ENCODE measurements at places on chromosomes 7 and 10. TPM values are rescaled to one million over a fixed set of nuclear protein-coding genes. Genes with fewer than 3 reads are reported as not detected.

- no peak overlapping the region for H3K4me3 ChIP-seq
- H3K27me3 ChIP-seq: no peaks in the 10 kb centered on the region
- peak; percentile 5 for DNase-seq
- no peaks in the 10 kb centered on the region for H3K4me1 ChIP-seq
- no peak overlapping the region for H3K27ac ChIP-seq
Observed at GRCh38 chr7:10646194-10646593, 327.5 kb upstream of the PHF14 start.

- no peaks in the 10 kb centered on the region for H3K27me3 ChIP-seq
- no peaks in the 10 kb centered on the region for H3K36me3 ChIP-seq
- H3K27ac ChIP-seq: no peak overlapping the region
Observed at GRCh38 chr10:114869520-114869892, 47.9 kb downstream of the FHIP2A start.

Gene MYL10
- total RNA-seq: 14.8 TPM

DNA sequence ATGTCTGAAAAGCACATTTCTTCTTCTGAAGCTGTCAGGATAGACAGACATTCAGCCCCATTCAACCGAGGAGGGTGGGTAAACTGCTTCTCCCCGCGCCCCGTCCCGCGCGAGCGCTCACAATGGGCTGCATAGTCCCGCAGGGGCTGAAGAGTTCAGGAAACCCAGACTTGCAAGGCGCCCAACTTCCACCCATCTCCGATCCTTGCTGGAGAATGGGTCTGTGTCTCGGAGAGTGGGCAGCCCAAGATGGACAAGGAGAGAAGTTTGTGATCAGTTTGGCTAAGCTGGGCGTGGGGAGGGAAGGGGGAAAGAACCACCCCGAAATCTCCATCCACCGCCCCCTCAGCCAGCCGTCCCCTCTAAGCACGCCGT, 686 bp downstream of the AASS start:
- H3K4me3 ChIP-seq: peak overlapping the region; percentile 79
- peaks cover 2% of the 10 kb centered on the region for H3K27me3 ChIP-seq
- peak overlapping the region; percentile 98 for H3K27ac ChIP-seq
- no peaks in the 10 kb centered on the region for H3K36me3 ChIP-seq
- H3K4me1 ChIP-seq: peaks cover 3% of the 10 kb centered on the region

GRCh38 chr10:34523017-34523767, 291.9 kb downstream of the PARD3 start:
- peaks cover 7% of the 10 kb centered on the region for H3K4me1 ChIP-seq
- H3K27me3 ChIP-seq: no peaks in the 10 kb centered on the region
- H3K4me3 ChIP-seq: no peak overlapping the region
- DNase-seq: no peak

- DNase-seq: no peak
- H3K4me3 ChIP-seq: no peak overlapping the region
- peaks cover 3% of the 10 kb centered on the region for H3K27me3 ChIP-seq
- H3K27ac ChIP-seq: no peak overlapping the region
- no peaks in the 10 kb centered on the region for H3K36me3 ChIP-seq
Observed at GRCh38 chr7:25809441-25809840, 342.6 kb upstream of the NFE2L3 start.

DNA sequence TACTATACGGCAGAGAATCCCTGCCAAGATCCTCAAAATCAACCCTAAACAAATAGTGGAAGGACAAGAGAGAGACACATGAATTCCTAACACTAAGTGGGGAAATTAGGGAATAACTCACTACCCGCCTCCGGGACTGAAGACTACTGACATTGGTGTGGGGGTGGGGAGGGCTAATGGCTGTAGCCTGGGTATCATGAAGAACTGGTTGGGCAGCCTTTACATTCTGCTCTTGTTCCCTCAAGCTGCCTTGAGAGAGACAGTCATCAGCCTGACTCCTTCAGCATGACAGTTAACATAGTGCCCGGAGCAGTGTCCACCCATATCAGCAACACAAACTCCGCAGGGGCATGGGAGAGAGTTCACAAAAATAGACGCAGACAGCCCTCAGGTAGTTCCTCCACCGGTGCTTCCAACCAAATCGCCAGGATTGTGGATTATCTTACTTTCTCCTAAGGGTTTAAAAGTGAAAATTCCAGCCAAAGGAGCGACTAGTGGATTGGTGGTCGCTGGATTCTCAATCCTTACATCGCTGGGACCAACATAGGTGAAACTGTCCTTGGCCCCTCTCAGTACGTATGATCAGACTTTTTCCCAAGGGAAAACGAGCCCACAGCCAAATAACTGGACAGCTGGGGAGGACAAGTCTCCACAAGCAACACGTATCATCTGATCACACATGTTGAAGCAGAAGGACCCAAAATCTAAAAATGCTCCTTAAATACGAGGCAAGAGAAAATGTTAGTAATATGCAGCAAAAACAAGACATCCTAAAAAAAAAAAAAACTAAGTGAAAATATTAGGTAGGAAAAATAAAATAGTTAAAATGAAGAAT, 22.6 kb downstream of the TMEM254 start:
- H3K27me3 ChIP-seq: no peaks in the 10 kb centered on the region
- no peak for DNase-seq
- H3K4me1 ChIP-seq: peaks cover 18% of the 10 kb centered on the region
- H3K4me3 ChIP-seq: no peak overlapping the region

DNA sequence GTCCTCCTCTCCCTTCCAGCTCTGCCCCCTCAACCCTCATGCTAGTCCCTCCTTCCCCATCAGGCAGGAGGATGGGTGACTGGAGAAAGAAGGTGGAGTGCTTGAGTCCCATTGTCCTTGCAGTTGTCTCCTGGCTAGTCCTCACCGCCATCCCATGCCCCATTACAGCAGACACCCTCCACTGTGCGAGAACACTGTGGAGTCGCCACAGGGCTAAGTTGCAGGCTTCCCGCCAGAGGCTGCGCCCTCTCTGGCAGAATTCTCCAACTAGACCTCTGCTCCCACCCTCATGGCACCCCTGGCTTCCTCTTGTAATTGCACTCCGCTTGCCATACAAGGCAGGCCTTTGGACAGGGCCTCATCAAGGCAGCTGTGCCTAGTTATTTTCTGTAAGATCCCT, 3.1 kb downstream of the GIMAP2 start:
- DNase-seq: no peak
- H3K36me3 ChIP-seq: no peaks in the 10 kb centered on the region
- H3K27ac ChIP-seq: no peak overlapping the region
- no peaks in the 10 kb centered on the region for H3K27me3 ChIP-seq
- H3K4me1 ChIP-seq: peaks cover 3% of the 10 kb centered on the region

DNA sequence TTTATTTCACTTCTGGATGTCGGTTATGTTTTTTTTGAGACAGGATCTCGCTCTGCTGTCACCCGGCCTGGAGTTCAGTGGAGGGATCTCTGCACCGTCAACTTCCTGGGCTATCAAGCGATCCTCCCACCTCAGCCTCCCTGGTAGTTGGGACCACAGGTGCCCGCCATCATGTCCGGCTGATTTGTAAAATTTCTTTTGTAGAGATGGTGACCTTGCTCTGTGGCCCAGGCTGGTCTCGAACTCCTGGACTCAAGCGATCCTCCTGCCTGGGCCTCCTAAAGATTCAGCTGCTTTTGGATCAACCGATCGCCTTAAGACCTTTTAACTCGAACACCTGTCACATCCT, 606 bp upstream of the RABGEF1 start:
- peaks cover 10% of the 10 kb centered on the region for H3K4me1 ChIP-seq
- H3K27ac ChIP-seq: peak overlapping the region; percentile 98
- peak overlapping the region; percentile 95 for H3K4me3 ChIP-seq
- no peaks in the 10 kb centered on the region for H3K27me3 ChIP-seq

GRCh38 chr10:114374053-114374791, 30.1 kb downstream of the AFAP1L2 start:
- no peaks in the 10 kb centered on the region for H3K27me3 ChIP-seq
- peak; percentile 99 for DNase-seq
- peak overlapping the region; percentile 98 for H3K27ac ChIP-seq
- peaks cover 49% of the 10 kb centered on the region for H3K4me1 ChIP-seq
- no peak overlapping the region for H3K4me3 ChIP-seq
- H3K36me3 ChIP-seq: peaks cover 4% of the 10 kb centered on the region

DNA sequence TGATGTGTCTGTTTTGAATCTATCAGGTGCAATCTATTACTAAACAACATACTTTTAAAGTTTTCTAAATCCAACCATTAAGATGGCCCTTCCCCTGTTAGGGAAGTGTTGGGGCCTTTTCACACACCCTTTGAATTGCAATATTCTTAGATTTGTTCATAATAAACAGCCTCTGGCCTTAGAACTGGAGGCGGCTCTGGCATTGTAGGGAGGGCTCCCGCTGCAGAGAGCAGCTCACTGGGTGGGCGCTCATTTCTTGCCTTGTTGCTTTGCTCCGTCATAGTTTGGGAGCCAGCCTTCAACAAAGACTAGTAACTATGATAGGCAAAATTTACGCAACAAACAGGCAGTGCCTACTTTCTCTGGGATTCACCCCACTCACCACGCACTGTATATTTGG, 4.2 kb upstream of the HOXA10 start:
- no peaks in the 10 kb centered on the region for H3K36me3 ChIP-seq
- peak; percentile 76 for DNase-seq
- peak overlapping the region; percentile 96 for H3K27ac ChIP-seq
- H3K27me3 ChIP-seq: peaks cover 66% of the 10 kb centered on the region
- peaks cover 75% of the 10 kb centered on the region for H3K4me1 ChIP-seq
- H3K4me3 ChIP-seq: peak overlapping the region; percentile 62

- no peaks in the 10 kb centered on the region for H3K36me3 ChIP-seq
- no peak overlapping the region for H3K27ac ChIP-seq
- H3K4me1 ChIP-seq: no peaks in the 10 kb centered on the region
- no peak for DNase-seq
Observed at GRCh38 chr10:46264737-46265368, 21.9 kb upstream of the ANTXRL start.

- H3K4me1 ChIP-seq: peaks cover 6% of the 10 kb centered on the region
- DNase-seq: peak; percentile 75
- peaks cover 17% of the 10 kb centered on the region for H3K27me3 ChIP-seq
- H3K27ac ChIP-seq: peak overlapping the region; percentile 98
Observed at GRCh38 chr10:51073453-51074237, 642 bp upstream of the PRKG1 start.

Gene OR2A5
- not detected for total RNA-seq

Gene LIPJ
- total RNA-seq: 0.13 TPM

DNA sequence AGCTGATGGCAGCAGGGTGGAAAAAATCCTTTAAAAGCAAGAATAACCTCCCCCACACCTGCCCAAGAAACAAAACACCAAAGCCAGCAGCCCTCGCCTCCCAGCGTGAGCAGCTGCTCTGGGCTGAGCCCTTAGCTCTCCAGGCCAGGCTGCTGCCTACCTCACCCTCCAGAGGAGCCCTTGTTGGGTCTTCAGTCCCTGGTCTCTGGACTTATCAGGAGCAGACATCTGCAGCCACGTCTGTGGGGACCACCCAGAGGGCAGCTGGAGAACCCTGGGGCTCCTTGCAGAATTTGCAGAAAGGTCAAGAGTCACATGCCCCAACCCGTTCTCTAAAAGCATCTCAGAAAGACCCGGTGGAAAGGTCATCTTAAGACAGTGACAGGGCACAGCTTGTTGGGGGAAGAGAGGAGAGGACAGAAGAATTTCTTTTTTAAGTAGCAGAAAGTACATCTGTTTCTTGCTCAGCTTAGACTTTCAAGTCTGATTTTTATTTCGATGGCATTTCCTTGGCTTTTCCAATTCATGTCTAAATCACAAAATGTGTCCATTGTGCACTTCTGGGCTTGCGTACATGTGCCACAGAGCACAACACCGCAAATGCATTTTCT, 425.7 kb upstream of the NFE2L3 start:
- no peak overlapping the region for H3K4me3 ChIP-seq
- no peak for DNase-seq
- H3K36me3 ChIP-seq: no peaks in the 10 kb centered on the region

DNA sequence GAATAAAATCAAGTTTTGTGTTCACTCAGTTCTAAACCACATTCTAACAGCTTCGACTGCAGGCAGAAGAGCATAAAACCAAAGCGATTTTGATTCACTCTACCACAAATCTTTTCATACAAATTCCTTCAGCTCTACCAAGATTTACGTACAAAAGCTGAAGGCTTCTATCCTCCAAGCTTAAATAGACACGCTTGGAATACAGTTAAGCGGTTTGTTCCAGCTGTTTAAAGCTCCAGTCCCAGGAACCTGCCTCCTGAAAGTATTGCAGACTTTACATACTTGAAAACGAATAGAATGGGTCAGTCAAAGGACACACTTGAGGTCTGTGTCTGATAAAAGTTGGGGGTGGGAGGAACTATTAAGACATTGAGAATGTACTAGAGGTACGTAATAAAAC, 102.9 kb downstream of the MPP7 start:
- no peaks in the 10 kb centered on the region for H3K27me3 ChIP-seq
- peak overlapping the region; percentile 52 for H3K27ac ChIP-seq

DNA sequence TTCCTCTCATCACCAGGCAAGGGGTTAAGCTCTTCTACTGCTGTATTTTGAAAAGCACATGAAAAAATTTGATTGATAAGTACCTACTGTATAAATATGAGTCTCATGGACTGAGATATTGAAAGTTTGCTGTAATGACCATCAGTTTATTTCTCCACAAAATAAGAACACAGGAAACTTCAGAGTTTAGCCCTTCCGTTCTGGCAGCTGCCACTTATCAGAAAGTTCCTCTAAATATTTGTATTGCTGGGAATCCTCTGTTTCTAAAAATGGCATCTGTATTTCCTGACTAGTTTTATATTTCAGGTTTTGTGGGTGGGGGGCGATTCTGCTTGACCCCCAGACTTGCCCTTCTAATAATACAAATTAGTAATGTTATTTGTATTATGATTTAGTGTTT, 92.0 kb downstream of the LYZL2 start:
- H3K4me1 ChIP-seq: peaks cover 6% of the 10 kb centered on the region
- H3K4me3 ChIP-seq: no peak overlapping the region
- DNase-seq: peak; percentile 25
- no peaks in the 10 kb centered on the region for H3K36me3 ChIP-seq
- H3K27me3 ChIP-seq: no peaks in the 10 kb centered on the region

DNA sequence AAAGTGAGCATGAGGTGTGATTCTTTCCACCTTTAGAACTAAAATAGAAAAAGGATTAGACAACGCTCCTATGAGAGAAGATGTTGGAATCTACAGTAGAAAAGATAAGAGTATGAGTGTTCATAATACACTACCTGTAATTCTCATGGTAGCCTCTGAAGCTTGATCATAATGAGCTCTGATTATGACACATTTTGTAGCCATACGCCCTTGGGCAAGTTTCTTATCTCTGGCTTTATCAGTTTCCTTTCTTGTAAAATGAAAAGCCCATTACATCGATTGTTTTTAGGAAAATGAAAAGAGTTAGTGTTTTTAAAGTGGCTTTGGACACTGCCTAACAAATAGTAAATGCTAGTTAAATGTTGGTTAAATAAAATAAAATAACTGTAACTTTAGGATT, 22.4 kb upstream of the PRSS58 start:
- H3K4me1 ChIP-seq: no peaks in the 10 kb centered on the region
- no peaks in the 10 kb centered on the region for H3K36me3 ChIP-seq
- DNase-seq: no peak
- no peak overlapping the region for H3K4me3 ChIP-seq
- H3K27me3 ChIP-seq: no peaks in the 10 kb centered on the region
- no peak overlapping the region for H3K27ac ChIP-seq

Gene TMEM273
- total RNA-seq: 9.5 TPM

Data from muscle of leg (tissue), 16 donors.